ENCODE measurements at places on chromosomes 6 and 20.

- DNase-seq = no peak
Measured at GRCh38 chr6:10397756-10398445, 17.0 kb downstream of the TFAP2A start.

- DNase-seq = no peak
Measured at GRCh38 chr6:38393986-38394385, 245.7 kb downstream of the BTBD9 start.

DNA sequence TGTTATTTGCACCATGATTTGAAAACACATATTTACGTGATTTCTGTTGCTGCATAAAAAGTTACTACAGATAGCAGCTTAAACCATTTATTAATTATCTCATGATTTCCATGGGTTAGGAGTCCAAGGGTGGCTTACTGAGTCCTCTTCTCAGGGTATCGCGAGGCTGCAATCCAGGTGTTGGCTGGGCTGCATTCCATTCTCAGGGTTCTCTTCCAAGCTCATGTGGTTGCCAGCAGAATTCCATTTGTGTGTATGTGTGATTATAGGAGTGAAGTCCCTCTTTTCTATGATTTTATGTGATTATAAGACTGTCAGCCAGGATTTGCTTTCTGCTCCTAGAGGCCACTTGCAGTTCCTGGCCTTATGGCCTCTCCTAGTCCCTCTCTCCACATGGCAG lies 135.1 kb downstream of the FAM83B start:
- no peak for DNase-seq

GRCh38 chr6:68226460-68226859 lies 408.6 kb upstream of the ADGRB3 start:
- DNase-seq = no peak

- DNase-seq = no peak
Measured at GRCh38 chr20:11569163-11569562, 348.5 kb upstream of the BTBD3 start.

GRCh38 chr20:46544576-46544975 lies 5.9 kb downstream of the OCSTAMP start:
- no peak for DNase-seq

- DNase-seq = no peak
Measured at GRCh38 chr6:6556161-6556737, 32.3 kb upstream of the LY86 start.

DNA sequence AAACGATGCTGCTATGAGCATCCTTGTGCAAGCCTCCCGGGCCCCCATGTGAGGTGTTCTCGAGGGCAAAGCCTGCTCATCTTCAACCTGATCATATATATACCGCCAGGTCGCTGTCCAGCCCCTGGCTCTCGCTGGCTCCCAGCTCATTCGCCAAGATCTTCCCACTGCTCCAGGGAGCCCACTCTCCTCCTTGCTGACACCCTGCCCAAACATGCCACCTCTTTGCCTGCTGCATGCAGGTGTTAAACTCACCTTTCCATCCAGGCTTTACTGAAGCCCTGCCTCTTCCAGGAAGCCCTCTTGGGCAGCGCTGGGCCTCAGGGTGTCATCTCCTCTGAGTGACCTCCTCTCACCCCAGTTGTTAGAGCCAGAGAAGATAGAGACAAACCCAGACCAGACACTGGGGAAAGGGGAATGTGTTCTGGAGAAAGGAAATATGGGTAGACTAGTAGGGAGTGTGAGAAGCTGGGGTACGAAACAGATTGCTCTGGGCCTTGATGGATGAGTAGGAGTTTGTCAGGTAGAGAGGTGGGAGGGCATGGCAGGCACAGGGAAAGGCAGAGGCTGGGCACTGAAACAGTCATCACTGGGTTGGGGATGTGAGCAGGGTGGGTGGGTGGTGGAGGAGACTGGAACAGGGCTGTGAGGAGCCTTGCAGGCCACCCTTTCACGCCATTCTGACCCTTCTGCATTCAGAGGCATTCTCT lies 1.2 kb upstream of the DLGAP4 start:
- no peak for DNase-seq

DNA sequence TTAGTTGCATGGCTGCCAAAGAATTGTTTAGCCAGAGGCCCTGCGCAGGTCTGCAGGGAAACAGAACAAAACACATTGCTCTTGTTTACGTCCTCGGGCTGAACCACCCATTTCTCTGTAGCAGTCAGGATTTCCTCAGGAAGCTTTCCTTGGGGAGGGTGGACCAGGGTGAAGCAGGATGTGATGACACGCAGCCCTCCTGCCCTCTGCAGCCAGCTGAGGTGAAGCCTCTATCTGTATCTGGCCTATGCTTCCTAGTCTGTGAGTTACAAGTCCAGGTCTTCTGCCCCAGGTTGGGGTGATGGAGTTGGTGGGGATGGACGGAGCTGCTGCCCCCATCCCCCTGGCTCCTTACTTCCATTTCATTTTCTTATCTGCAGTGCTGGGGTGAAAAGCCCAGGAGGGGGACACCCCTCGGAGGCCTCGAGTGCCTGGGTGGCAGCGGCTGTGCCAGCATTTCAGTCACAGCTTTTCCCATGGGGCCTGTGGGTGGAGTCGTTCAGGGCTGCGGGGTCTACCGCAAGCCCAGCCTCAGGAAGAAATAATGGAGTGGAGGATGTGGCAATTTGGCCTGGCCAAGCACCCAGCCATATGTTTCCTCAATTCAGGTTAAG lies 24.9 kb downstream of the SASH1 start:
- DNase-seq = peak; percentile 29

- DNase-seq = no peak
Measured at GRCh38 chr20:24915440-24915839, 33.6 kb upstream of the CST7 start.

- peak; percentile 24 for DNase-seq
Measured at GRCh38 chr6:127202676-127203075, 64.0 kb upstream of the RNF146 start.

GRCh38 chr6:137283940-137284810 lies 65.0 kb upstream of the IFNGR1 start:
- DNase-seq = no peak

DNA sequence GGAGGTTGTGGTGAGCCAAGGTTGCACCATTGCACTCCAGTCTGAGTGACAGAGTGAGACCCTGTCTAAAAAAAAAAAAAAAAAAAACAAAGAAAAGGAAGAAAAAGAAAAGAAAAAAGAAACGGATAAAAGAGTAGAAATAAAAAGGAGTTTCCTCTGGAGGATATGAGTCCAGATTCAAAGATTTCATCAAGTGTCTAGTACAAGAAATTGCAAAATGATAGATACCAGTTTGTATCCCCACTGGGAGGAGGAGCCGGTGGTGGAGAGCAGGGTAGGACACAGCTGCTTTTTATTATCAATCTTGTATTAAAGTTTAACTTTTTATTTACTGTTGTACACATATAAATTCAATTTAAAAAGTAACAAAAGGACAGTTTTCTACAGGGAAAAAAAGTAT lies 113.9 kb downstream of the BMP7 start:
- no peak for DNase-seq

All from AG08395 (cell line).